ENCODE measurements at places on chromosomes 5 and 9. TPM values are rescaled to one million over a fixed set of nuclear protein-coding genes. Genes with fewer than 3 reads are reported as not detected.

The CAMSAP1 gene
- 33.2 TPM for total RNA-seq

- DNase-seq = no peak
Measured at GRCh38 chr9:115810166-115810565, 343.4 kb upstream of the PAPPA start.

DNA sequence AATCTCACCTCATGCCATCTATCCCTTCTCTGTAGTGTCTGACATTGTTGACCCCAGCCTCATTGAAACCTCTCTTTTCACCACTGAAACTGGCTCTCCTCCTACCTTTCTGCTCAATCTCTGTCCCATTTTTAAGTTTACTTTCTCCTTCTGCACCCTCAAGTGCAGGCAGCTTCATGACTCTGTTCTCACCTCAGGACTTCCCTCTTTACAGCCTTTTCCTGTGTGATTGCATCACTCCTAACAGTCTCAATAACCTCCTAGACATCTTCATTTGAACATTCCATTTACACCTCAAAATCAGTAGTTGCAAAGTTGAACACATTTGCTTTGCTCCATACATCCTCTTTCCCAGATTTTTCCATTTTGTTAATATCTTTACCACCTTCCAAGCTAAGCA, 172.1 kb downstream of the RASEF start:
- no peak for DNase-seq

DNA sequence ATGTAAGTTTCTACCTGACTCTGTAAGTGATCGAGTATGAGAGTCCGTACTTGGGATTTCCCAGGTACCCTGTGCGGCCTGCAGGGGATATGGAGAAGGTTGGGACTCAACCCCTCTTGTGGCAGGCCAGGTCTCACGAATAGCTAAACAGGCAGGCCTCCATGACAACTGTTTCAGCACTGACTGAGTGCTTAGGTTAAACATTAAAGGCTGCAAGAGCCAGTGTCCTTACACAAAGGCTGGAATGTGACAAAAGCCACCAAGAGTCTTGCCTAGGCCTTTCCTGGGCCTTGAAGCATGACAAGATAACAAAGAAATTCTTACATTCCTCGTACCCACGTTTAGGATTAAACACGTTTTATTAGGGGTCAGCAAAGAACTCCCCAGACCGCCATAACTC, 58.6 kb downstream of the THBS4 start:
- no peak for DNase-seq

DNA sequence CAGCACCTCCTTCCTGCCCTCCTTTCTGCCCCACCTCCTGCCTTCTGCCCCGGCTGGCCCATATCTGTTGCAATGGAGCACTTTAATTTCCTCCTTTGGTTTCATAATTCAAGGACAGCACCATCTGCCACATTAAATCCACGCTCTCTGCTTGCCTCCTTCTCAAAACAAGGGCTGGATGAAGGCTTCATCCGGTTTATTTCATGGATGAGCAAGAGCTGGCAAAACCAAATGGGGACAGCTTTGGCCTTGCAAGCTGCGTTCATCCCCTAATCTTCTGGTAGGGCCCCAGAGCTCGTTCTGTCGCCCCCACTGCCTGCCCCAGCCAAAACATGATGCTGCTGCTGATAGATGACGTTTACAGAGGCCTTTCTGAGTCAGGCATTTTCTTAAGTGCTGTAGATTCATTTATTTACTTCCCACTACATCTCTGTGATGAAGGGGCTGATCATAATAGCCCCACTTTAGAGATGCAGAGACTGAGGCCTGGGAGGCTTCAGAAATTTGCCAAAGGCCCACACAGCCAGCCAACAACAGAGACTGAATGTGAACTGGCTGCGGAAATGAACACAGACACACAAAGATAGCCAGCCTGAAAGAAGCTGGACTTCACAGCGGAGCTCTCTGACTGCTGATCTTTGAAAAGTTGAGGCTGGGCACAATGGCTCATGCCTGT, 115.6 kb upstream of the CPEB4 start:
- DNase-seq = no peak

The LHX2 gene
- 1.3 TPM for total RNA-seq

The PHYHD1 gene
- 31.3 TPM for total RNA-seq

DNA sequence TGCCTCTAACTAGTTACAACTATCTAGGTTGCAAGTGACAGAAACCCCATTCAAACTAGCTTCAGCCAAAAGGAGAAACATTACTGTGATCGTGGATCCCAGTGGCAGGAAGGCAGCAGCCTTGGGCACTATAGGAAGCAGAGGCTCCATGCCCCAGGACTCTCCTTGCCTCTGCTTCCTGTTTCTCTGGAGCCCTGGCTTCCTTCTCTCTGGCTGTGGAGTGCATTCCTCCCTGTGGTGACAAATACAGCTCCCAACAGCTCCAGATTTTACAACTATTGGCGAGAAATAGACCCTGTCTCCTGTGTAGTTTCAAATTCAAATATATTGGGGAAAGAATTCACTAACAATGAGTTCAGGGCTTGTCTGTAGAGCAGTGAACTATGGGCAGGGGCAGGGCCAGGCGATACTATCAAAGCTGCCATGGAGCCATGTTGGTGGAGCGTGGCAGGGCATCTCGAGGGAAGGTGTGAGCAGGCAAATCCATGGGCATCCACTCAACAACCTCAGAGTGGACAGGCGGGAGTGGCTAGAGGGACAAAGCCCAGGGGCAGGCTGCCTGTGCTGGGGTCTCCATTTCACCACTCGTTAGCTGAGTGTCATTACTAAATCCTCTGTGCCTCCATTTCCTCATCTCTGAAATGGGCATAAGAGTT, 189.5 kb downstream of the ERCC6L2 start:
- DNase-seq = no peak

GRCh38 chr5:149313151-149313841, 32.0 kb upstream of the GRPEL2 start:
- DNase-seq = no peak

- DNase-seq = peak; percentile 54
Measured at GRCh38 chr5:172506921-172507320, 52.6 kb upstream of the SH3PXD2B start.

The LCN9 gene
- not detected for total RNA-seq

- no peak for DNase-seq
Measured at GRCh38 chr5:173852790-173853359, 35.3 kb upstream of the CPEB4 start.

DNA sequence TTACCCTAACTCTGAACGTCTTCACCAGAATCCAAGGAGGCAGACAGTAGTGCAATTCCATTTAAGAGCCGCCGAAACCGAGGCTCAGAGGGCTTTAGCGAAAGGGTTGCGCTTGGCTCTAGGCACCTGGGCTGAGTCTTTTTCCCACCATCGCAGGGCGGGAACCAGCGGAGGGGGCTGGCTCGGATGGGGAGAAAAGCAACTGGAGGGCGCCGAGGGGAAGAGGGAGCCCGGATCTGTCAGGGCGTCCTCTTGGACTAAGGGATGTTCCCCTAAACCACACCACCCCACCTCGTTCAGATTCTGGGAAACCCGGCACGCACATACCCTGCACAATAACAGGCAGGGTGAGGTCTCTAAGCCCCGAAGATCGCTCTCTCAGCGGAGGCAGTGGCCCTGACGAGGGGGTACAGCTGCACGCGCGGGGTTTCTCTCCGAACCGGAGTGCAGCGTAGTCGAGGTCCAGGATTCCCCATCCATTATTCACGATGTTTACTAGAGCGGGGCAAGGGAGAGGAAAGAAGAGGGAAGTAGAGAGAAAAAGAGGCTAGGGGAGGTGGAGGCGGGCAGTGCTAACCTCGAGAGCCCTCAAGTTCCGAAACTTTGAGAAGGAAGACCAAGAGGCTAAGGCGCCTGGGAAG, 1.3 kb upstream of the POU4F3 start:
- DNase-seq = no peak

DNA sequence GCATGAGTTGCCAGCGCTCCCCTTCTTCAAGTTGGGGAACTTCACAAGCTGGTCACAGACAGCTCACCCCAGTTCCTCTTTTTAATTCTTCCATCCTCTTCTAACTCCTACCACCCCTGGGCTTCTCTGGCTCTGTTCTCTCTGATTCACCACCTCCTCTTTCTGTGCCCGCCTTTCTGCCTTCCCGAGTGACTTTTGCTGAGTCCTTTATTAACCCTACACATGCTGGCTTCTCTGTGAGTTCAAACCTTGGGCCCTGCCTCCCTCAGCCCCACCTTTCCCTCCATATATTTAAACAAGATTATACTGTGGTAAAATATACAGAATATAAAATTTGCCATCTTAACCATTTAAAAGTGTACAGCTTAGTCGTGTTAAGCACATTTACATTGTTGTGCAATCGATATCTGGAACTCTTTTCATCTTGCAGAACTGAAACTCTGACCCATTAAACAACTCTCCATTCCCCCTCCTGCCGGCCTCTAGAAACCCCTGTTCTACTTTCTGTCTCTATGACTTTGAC, 32.0 kb downstream of the SLC46A2 start:
- DNase-seq = no peak

- no peak for DNase-seq
Measured at GRCh38 chr9:125694478-125694877, 12.5 kb downstream of the MAPKAP1 start.

- peak; percentile 86 for DNase-seq
Measured at GRCh38 chr5:181053488-181054121, 13.5 kb downstream of the BTNL9 start.

The C8G gene
- not detected for total RNA-seq

- no peak for DNase-seq
Measured at GRCh38 chr5:15031180-15031579, 159.6 kb upstream of the ANKH start.

- no peak for DNase-seq
Measured at GRCh38 chr5:136375920-136376319, 10.6 kb upstream of the TRPC7 start.

- DNase-seq = no peak
Measured at GRCh38 chr9:15294604-15295003, 12.4 kb downstream of the TTC39B start.

The ANKRD31 gene
- 0.13 TPM for total RNA-seq

The PLEKHG4B gene
- total RNA-seq = 0.34 TPM

DNA sequence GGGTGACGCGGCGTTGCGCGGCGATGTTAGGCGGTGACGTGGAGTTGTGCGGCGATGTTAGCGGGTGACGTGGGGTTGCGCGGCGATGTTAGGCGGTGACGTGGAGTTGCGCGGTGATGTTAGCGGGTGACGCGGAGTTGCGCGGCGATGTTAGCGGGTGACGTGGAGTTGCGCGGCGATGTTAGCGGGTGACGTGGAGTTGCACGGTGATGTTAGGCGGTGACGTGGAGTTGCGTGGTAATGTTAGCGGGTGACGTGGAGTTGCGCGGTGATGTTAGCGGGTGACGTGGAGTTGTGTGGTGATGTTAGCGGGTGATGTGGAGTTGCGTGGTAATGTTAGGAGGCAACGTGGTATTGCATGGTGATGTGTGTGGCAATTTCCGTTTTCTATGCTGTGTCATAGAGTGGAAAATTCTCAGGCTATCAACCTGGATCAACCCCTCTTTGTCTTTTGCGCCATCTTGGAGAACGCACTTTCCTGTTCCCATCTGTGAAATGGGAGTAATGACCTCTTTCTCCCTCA, 76.0 kb downstream of the ANKRD33B start:
- no peak for DNase-seq

DNA sequence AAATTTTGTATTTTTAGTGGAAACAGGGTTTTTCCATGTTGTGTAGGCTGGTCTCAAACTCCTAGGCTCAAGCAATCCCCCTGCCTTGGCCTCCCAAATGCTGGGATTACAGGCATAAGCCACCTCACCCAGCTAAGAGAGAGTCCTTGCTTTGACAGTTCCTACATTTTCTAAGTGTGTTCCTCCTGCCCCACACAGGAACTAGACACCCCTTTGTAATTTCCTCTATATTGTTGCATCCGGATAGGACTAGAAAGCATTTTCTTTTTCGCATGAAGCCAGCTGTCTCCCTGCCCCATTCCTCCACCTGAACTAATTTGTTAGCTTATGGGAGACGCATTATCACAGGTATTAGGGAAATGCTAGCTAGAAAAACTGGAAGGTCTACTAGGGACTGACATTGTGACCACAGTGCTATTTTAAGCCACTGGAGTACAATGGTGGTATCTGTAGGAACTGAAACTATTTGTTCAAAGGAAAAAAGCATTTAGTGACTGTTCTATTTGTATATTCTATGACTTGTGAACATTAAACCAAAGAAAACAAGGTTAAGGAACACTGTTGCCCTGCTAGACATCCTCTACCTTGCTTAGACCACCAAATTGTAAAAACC, 214.1 kb downstream of the SMARCA2 start:
- no peak for DNase-seq

- no peak for DNase-seq
Measured at GRCh38 chr9:108621991-108622855, 233.6 kb downstream of the ACTL7B start.

The PCDHA10 gene
- total RNA-seq = 0.84 TPM

The MARCOL gene
- total RNA-seq = not detected

The PGM5 gene
- total RNA-seq = 16.8 TPM

DNA sequence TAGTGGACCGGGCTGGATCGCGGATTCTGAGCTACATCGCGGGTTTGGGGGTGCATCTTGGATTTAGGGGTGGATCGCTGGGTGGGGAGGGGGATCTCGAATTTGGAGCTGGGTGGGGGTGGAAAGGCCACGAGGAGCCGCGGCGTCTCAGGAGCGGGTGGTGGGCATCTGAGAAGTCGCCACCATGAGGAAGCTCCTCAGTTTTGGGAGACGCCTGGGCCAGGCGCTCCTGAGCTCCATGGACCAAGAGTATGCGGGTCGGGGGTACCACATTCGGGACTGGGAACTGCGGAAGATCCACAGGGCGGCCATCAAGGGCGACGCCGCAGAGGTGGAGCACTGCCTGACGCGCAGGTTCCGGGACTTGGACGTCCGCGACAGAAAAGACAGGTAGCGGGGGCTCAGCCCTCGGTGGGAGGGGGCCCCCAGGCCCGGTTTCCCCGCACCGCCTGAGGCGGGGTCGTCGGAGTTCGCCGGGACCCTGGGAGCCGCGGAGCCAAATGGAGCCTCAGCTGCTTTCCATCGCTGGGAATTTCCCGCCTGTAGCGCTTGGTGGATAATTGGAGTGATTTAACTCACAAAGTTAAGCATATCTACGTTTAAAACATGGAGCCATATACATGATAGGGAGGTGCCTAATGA, 376 bp downstream of the ANKRD18B start:
- DNase-seq = no peak

- DNase-seq = no peak
Measured at GRCh38 chr5:142685418-142686209, at the start of gene FGF1. Gene FGF1, minus strand, starts transcription at chr5:142686090. Its CDS starts 71,963 bp downstream, at chr5:142614127.

- no peak for DNase-seq
Measured at GRCh38 chr5:58048954-58049353, 410.9 kb downstream of the PLK2 start.

GRCh38 chr5:65969539-65970393, 43.4 kb downstream of the ERBIN start:
- no peak for DNase-seq

DNA sequence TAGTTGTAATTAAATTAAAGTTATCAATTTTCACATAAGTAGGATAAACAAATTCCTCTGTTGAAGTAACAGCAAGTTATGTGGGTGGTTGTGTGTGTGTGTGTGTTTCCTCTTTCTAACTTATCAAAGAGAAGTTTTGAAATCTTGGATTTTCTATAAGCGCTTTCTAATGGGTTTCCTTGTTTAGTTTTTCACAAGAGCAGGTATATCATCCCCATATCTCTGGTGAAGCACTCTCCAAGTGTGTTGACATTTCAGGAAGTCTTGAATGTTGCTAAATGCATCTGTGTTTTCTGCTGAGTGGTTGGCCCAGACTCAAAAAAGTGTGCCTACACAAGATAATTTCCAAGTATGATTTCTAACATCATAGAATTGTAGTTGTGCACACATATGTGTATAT, 43.3 kb downstream of the PRDM6 start:
- DNase-seq = no peak

The TMEM171 gene
- total RNA-seq = not detected

The AFAP1L1 gene
- total RNA-seq = 8.3 TPM

GRCh38 chr5:17105744-17106418, 111.5 kb upstream of the BASP1 start:
- peak; percentile 87 for DNase-seq
